Cortex of kidney (tissue), 1 donor: ENCODE measurements at places on chromosomes 16 and 17.

DNA sequence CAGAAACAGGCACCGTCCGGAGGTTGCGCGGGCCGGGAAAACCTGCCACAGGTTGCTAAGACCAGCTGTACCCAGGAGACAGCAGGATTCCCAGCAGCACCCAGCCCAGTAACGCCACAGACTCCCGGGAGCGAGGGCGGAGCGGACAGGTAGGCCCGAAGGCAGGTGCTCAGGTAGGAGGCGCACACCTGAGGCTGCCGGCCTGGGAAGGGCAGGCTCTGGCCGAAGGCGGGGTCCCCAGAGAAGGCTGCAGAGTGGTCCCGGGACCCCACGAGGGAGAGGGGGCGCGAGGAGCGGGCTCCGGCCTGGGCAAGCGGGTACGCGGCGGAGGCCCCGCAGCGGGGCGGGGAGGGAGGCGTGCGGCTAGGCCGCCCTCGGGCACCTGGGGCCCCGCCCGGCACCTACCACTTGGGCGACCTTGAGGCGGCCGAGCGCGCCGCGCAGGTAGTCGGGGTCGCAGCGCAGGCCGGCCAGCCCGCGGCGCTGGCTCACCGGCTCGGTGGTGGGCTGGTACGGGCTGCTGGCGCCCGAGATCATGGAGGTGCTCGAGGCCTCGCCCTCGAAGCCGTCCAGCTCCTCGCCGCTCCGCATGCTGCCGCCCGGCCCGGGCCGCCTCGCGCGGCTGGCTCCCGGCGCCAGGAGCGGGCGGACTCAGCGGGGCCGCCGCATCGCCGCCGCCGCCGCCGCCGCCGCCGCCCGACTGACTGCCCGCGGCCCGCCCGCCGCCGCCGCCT lies 441 bp downstream of the CMTM4 start:
- DNase-seq = no peak

- no peak for DNase-seq
Observed at GRCh38 chr17:80092959-80093358, 8.4 kb upstream of the GAA start.

DNA sequence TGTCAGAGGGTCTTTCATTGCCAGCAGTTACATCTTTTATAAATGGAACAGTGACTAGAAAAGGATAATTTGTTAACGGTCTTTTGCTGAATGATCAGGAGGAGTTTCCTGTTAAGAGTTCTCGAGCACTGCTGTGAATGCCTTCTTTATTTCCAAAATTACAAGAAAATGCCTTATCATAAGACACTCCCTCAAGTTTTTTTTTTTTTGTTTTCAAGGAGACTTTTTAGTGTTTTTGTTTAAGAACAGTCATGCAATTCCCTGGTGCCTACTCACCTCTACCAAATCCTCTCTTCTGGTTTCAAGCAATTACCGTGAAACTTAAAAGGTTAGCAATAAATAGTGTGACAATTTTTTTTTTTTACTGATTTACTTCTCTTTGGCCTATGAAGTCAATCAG lies 19.0 kb upstream of the VWA3A start:
- no peak for DNase-seq

GRCh38 chr17:41914358-41914766 lies 4.4 kb downstream of the ACLY start:
- DNase-seq = no peak

DNA sequence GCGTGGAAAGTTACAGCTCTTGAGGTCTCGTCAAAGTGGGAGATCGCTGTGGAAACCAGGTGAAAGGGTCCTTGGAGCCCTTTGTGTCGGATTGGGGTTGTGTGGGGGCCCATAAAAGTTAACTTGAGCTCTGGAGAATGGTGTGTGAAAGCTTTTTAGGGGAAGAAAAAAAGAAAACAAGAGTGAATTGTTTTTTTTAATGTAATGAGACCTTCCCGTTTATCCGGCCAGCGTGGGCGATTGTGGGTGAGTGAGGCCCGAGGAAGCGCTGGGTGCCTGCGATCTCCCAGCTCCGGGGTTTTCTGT lies 150.6 kb downstream of the MSI2 start:
- DNase-seq = no peak

GRCh38 chr16:81321039-81321438 lies 6.3 kb downstream of the GAN start:
- no peak for DNase-seq

- no peak for DNase-seq
Observed at GRCh38 chr17:81063106-81064093, 28.4 kb downstream of the BAIAP2 start.

GRCh38 chr17:17018021-17018441 lies 24.2 kb upstream of the MPRIP start:
- no peak for DNase-seq

- no peak for DNase-seq
Observed at GRCh38 chr17:17713839-17714238, 32.6 kb downstream of the RAI1 start.

- no peak for DNase-seq
Observed at GRCh38 chr17:63150490-63150889, 184.5 kb downstream of the TANC2 start.

DNA sequence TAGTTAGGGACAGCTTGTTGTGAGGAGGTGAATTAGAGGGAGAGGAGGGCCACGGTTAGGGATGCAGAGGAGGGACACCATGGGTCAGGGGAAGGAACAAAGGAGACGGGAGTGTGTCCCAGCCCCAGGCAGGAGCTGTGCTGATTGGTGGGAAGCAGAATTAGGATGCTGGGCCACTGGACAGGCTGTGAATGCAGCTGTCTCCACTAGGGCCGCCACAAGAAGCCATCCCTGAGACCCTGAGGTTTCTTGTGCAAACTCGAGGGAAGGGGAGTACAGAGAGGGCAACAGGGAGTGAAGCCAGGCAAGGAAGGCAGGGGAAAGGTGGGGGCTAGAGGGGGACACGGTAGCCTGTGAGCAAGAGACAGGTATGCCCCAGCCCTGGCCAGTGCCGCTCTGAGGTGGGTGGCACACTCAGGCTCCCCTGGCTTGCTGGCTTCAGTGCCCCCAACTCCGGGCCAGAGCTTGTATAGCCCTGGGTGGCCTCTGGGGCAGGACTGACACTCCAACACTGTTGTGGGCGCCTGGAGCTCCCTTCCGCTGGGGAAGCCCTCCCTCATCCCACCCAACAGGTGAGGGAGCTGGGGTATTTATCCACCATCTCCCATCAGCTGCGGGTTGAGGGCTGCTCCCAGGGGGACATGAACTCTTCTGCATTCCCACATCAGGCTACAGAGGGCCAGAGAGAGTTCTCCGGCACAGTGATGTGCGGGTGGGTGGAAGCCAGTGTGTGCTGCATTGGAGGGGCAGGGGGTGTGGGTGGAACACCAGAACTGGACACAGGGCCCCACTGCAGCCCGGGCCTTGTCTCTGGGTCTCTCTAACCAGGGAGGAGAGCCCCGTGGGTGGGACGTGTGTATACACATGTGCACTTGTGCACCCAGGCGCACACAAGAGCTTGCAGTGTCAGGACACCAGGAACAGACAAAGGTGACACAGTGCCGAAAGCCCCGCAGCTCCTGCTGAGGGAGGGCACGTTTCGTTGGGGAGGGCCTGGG lies 8.3 kb upstream of the SPPL2C start:
- DNase-seq = no peak

GRCh38 chr16:57977418-57978069 lies 6.6 kb upstream of the CNGB1 start:
- no peak for DNase-seq

DNA sequence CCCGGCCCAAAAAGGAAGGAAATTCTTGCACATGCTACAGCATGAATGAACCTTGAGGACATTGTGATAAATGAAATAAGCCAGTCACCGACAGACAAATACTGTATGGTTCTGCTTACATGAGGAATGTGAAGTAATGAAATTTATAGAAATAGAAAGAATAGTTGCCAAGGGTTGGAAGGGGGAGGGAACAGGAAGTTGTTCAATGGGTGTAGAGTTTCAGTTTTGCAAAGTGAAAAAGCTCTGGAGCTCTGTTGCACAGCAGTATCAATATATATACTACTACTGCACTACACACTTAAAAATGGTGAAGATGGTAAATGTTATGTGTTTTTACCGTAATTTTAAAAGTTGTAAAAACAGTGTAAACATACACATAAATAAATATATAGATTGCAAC lies 43.7 kb downstream of the PKD1L3 start:
- no peak for DNase-seq

DNA sequence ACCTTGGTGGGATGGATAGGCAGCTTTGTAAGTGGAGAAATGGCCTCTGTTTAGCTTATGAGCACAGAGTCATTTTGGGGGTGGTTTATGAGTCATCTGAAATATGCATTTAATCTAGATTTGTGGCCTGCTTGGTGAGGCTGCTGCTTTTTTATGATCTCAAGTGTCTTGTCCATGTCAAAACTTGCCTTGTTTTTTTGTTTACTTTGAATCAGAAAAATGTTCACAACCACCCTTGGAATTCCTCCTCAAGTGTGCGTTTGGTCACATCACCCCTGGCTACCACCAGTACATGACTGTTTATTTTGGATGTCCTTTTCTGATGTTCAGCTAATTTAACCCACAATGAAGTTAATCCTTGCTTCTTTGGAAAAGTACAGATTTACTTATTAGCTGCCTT lies 64.6 kb downstream of the FTO start:
- DNase-seq = no peak

- DNase-seq = no peak
Observed at GRCh38 chr17:5286846-5287245, 4.8 kb downstream of the RABEP1 start.

DNA sequence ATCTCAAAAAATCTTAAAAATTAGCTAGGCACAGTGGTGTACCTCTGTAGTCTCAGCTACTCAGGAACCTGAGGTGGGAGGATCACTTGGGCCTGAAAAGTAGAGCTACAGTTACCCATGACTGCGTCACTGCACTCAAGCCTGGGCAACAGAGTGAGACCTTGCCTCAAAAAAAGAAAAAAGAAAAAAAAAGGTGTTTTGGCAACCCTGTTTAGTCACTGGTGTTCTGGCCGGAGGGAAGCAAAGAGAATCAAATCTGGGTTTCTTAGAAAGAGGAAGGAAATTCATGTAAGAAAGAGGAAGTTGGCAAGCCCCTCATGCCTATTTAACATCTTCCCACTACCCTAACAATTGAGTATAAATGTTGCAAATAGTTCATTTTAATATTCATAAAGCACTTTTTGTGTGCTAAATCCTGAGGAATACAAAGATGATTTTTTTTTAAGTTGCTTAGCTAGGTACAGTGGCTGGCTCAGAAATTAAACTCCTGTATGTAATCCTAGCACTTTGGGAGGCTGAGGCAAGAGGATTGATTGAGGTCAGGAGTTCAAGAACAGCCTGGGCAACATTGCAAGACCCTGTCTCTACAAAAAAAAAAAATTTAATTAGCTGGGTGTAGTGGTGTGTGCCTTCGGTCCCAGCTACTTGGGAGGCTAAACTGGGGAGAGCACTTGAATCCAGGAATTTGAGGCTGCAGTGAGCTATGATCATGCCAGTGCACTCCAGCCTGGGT lies 6.5 kb upstream of the USP32 start:
- DNase-seq = no peak

- no peak for DNase-seq
Observed at GRCh38 chr17:57876023-57876865, 26.4 kb upstream of the MRPS23 start.

GRCh38 chr16:79673635-79674034 lies 73.1 kb upstream of the MAF start:
- DNase-seq = no peak

DNA sequence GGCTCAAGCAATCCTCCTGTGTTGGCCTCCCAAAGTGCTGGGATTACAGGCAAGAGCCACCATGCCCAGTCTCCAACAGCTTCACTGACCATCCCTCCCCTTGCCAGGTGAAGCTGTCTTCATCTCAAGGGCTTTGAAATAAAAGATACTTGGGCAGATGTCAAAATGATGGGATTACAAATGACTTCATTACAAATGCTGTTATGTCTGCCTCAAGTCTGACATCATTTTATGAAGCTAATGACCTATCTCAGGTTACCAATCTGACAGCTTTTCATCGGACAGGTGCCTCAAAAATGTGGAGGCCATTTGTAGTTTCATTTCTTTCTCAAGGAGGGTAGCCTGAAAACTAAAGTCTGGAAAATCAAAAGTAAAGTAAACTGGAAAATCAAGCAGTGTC lies 323.7 kb upstream of the TBX2 start:
- DNase-seq = no peak

- no peak for DNase-seq
Observed at GRCh38 chr17:31226950-31227349, 70.1 kb downstream of the OMG start.

- DNase-seq = no peak
Observed at GRCh38 chr17:64403881-64404460, 13.3 kb upstream of the PECAM1 start.

DNA sequence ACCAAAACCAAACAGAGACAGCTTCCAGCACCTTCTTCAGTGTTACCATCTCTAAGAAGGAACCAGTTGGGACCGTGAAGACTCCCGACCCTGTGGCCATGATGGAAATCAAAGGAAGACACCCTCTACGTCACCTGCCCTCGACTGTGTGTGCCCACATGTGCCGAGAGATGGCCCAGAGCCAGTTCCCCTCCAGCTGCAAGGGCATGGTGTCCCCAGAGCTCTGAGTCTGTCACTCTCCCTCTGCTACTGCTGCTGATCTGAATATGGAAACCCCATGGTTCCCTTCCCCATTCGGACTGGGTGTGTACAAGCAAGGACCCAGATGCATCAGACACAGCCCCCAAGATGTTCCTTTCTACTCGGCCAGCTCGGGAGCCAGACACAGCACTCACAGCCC lies 76.4 kb downstream of the SOCS1 start:
- no peak for DNase-seq

DNA sequence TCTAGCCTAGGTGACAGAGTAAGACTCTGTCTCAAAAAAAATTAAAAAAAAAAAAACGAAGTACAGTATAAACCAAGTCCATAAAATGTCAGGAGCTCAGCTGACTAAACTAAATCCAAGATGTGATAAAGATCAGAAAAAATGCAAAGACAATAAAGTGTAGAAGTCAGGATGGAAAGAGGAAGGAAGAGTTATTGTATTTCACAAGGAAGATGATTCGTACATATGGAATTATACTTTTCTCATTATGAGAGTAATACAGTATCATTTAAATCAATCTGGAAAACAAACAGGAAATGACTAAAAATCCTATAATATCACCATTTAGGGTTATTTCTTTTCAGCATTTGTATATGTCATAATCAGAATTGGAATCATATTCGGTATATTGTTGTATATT lies 11.4 kb upstream of the APOH start:
- DNase-seq = no peak

DNA sequence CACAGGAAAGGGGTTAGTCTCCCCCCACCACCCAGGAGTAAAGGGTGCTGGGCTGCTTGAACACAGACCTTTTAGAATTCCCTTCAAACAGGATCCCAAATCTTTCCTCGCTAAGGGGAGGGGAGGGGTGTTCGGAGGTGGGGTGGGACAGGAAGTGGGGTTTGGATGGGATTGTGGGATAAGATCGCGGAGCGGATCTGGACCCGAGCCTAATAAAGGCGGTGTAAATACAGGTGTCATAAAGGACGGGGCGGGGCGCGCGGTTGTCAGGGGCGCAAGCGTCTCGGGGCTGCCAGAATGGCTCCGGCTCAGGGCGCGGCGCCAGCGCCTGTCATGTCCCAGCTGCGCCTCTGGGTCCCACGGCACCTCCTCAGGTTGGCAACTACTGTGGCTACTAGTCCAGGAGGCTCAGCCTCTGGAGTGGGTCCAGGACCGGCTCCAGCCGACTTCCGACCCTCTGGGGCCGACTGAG lies 59.8 kb upstream of the FBXO47 start:
- no peak for DNase-seq

GRCh38 chr16:7745276-7745675 lies 412.6 kb downstream of the RBFOX1 start:
- DNase-seq = no peak
